Suprapubic skin (tissue), 4 donors: ENCODE measurements at places on chromosomes 16 and 17.

- no peak for DNase-seq
Observed at GRCh38 chr17:60599220-60599619, 773 bp upstream of the PPM1D start.

GRCh38 chr17:81712468-81713003 lies 452 bp downstream of the SLC25A10 start:
- no peak for DNase-seq

DNA sequence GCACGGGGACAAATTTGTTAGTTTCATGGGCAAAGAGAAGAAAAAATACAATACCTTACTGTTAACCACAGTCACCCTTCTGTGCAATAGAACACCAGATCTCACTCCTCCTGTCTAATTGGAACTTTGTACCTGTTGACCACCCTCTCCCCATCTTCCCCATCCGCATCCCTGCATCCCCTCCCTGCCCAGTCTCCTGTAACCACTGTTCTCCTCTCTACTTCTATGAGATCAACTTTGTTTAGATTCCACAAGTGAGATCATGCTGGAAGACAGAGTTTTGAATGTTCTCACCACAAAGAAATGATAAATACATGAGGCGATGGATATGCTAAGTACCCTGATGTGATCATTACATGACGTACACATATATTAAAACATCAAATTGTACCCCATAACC lies 47.7 kb downstream of the CLEC16A start:
- no peak for DNase-seq

DNA sequence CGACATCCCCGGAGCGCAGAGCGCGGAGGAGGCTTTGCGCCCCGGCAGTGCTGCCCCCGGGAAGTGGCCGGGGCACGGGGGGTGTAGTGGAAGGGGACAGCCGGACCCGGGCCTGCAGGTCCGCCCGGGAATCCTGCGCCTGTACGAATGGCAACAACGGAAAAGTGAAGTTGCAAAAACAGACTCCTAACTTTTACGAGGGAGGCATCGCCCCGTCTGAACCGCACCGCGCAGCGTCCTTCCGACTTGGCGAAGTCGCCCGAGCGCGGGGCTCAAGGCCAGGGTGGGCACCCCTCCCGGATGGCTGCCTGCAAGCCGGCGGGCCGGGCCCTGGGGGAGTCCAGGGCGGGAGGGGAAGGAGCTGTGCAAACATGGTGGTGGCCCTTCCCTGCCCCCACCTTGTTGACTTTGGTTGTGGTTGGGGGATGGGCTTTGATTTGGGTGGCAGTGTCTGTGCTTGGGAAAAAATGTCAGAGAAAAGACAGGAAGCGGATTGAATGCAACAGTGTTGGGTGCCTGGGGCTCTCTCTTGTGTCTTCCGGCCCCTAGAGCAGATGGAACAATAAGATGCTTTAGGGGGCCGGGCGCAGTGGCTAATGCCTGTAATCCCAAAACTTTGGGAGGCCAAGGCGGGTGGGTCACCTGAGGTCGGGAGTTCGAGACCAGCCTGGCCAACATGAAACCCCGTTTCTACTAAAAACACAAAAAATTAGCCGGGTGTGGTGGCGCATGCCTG lies 675 bp downstream of the RNF213 start:
- no peak for DNase-seq

- no peak for DNase-seq
Observed at GRCh38 chr17:4768298-4768697, 3.4 kb upstream of the TM4SF5 start.

DNA sequence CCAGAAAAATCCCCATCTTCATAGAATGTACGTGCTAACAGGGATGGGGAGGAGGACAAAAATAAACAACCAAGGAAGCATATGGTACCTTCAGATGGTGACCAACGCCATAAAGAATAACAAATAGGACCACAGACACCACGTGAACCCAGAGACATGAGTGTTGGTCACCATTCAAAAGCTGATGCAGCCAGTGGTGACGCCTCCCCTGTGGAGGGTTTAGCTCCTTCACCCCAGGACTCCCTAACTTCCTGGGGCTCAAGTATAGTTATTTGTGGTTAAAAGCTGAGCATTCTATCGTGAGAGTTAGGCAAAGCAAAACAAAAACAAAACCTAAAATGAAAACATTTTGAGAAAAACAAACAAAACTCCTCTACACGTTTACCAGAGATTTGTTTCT lies 184.7 kb downstream of the SOX9 start:
- no peak for DNase-seq

DNA sequence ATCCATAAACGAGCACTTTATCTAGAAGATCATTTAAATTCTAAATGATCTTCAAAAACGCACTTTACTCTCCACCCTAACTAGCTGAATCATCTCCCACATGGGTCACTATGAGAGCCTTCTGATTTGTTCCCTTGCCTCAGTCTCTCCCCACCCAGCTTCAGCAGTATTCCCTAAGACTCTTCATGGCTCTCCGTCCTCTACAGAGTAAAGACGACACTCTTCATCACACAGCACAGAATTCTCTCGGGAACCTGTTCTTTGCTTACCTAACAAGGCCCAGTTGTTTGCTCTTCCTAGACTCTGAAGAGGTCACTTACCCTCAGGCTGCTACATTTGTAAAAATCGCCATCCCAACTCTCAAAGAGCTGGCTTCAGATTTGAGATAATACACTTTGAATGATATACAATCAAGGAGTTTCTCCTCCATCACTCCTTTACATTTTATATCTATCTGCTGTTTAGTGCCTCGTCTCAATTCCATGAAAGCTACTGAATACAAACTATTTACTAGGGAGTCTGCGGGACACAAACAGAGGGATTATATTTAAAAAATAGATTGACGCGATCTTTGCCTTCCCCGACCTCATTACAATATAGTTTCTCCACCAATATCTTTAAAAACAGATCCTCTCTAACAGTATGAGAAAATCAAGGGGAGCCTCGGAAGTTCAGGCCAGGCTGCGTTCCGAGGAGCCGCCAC lies 511 bp upstream of the LIG3 start:
- DNase-seq, result no peak

DNA sequence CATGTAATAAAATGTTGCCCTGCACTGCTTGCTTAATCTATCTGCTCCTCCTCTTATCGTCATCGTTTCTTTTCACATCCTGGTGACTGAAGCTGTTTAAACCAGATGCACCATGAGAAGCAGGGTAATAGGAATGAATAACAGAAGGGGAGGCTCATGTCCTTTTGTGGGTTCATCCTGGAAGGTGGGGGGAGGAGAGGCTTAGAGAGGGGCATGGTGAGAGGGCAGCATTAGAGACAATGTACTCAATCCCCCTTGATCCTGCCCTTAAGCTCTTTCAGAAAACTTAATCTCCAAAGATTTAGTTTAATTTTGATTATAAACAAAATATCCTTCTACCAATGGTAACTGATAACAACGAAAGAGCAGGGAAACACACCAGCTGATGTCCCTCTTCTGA lies 248.5 kb downstream of the CA10 start:
- no peak for DNase-seq

DNA sequence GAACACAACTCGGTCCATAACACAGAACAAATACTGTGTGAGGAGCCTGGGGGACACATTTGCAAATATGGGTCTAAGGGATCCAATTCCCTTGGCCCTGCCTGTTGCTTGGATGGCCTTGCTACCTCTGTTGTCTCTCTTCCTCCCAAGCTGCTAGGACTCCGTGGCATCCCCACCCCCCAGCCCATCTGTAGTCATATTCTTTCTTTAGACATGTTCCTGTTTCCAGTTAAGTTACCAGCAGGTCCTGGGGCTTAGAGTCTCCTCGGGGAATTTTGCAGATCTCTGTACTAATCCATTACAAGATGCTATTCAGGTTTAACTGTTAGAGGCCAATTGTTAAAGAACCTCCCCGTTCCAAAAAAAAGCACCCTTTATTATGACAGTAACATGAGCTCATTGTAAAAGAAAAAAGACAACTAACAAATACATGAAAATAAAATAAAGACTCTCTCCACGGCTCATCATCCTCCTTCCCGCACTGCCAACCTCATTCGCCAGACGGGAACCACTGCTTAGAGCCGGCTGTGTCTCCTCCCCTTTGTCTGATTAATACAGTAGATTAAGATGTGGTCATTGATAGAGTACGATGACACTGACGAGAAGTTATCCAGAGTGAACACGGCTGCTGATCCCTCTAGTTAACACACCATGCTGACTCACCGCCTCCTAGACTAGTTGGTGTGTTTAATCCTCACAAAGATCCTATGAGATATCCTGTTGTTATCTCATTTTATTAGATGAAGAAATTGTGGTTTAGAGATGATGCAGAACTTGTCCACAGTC lies 22.2 kb downstream of the HS3ST4 start:
- DNase-seq, result no peak

- no peak for DNase-seq
Observed at GRCh38 chr16:73161977-73162376, 114.0 kb upstream of the ZFHX3 start.

DNA sequence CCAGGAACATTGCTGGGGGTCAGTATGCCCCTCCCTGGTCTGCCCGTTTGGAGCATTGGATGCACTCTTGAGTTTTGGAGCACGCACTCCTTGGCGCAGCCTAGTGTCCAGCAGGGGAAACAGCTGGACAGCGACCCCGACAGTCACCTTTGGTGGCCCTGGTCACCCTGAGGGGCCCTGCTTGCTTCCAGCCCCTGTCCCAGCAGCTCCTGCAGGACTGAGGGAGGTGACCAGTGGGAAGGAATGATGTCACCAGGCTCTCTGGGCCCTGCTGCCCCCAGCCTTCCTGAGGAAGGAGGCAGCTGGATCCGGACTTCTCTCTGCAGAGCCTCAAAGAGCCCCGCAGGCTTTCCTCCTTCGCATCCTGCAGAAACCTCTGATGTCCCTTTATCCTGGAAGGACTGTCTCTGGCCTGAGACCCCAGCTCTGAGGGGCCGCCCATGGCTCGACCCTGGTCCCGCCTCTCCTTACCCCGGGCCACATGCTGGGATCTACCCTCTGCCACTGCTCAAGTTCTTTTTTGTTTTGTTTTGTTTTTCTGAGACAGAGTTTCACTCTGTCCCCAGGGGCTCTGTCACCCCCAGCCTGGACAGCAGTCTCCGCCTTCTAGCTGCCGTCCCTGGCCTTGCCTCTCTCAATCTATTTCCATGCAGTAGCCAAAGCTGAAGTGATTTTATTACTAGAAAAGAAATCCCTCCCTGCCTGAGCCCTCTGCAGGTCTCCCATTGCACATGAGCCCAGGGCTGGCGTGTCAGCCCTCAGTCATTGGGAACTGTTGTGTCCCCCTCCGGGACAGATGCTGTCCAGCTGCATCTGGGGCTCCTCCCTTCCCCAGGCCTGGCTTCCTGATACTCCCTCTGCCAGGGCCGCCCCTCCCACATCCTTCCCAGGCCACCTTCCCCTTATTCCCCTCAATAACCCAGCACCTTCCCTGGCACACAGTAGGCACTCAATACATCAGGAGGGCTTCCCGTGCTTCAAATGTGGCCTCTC lies 11.6 kb downstream of the ZSCAN10 start:
- DNase-seq, result no peak

- DNase-seq, result no peak
Observed at GRCh38 chr16:70634861-70635260, 11.5 kb upstream of the IL34 start.

DNA sequence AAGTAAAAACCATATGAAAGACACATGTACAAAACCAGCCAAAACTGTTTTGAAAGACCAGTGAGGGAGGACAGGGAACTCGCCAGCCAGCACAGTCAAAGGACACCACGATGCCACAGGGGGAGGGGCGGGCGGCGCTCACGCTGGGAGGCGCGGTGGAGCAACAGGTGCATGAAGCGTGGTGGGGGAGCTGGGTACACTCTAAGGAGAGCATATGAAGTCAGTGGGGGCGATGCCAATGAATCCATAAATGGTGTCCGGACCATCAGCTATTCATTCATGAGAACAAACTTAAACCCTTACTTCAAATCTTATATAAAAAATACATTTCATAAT lies 101.0 kb upstream of the DNAH17 start:
- DNase-seq, result no peak

GRCh38 chr17:7144213-7144612 lies 29.6 kb upstream of the ASGR2 start:
- DNase-seq, result no peak

DNA sequence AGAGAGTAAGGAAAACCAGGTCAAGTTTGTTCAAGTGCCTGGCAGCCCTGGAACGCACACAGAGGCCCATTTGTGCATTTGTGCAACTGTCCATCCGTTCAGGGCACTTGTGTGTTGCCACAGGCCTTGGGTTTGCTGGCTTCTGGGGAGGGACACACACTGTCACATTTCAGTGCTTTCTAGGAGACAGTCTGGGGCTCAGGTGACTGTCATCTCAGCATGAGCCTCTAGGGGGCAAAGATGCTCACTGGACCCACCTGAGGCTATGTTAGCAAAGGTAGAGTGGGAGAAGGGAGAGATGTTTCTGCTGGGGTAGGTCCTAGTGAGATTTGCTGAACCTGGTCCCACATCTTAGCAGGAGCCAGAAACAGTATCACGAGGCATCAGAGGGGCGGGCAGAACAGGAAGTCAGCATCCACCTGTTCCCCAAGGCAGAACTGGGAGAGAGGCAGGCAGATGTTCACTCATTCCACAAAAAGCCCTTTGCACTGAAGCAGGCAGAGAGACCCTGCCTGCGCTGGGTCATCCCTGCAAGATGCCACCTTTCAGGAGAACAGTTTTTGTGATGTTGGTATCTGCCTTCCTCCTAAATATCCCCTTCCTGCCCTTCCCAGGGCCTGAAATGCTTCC lies 48.5 kb downstream of the RAI1 start:
- DNase-seq, result no peak

DNA sequence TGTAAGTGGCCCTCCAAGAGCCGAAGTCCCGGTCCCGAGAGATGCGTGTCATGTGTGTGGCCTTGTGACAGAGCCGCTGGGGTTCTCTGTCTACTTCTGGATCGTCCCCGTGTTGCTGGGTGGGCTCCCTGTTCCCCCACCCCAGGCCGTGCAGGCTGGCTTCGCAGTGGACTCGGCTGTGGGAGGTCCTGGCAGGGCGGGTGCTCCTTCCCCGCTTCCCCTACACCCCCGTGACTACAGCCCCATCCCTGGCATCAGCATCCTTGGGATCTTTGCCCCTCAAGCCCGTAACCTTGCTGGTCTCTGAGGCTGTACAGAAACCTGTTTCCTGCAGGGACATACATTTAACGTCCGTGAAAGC lies 136.3 kb downstream of the BANP start:
- no peak for DNase-seq

DNA sequence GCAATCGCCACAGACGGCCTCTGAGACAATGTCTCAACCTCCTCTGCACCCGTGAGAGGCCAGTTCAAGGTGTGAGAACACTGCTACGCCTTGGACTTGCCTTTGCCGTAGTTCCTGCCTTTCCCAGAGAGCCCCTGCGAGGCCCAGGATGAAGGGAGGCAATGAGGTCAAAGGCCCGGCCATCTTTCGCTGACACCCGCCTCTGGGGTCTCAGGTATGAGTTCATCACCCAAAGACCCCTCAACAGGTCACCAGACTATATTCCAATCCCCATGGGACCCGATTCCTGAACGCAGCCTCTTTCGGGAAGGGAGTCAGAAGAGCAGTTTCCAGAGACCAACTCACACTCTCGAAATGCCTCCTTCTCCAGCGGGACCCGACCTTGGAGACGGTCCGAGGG lies 573.5 kb downstream of the KCNJ18 start:
- DNase-seq, result peak; percentile 29

- DNase-seq, result no peak
Observed at GRCh38 chr16:58086381-58087208, 42.6 kb downstream of the CFAP20 start.

GRCh38 chr16:75257886-75258806 lies 6.7 kb upstream of the BCAR1 start:
- DNase-seq, result no peak
